Foreskin melanocyte (primary cell): ENCODE measurements at places on chromosomes 3 and 15.

GRCh38 chr3:101796077-101796680 lies 17.2 kb downstream of the NXPE3 start:
- DNase-seq, result no peak

DNA sequence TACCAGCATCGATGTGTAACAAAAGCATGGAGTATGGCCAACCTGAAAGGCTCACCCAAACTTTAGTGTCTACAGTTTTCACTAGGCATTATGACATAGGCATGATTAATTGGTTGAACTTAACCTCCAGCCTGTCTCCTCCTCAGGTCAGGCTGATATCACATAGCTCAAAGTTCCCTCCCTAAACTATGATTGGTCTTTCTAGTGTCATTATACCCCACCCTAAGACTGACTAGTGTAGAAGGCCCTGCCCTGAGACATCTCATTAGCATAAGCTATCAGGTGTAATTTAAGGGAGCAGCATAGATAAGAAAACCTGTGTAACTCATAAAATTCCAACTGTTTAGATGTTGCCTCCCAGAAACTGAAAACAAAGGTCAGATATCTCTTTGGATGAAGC lies 195.2 kb downstream of the ALCAM start:
- DNase-seq, result no peak

GRCh38 chr3:188000361-188000861 lies 153.5 kb upstream of the LPP start:
- DNase-seq, result no peak

DNA sequence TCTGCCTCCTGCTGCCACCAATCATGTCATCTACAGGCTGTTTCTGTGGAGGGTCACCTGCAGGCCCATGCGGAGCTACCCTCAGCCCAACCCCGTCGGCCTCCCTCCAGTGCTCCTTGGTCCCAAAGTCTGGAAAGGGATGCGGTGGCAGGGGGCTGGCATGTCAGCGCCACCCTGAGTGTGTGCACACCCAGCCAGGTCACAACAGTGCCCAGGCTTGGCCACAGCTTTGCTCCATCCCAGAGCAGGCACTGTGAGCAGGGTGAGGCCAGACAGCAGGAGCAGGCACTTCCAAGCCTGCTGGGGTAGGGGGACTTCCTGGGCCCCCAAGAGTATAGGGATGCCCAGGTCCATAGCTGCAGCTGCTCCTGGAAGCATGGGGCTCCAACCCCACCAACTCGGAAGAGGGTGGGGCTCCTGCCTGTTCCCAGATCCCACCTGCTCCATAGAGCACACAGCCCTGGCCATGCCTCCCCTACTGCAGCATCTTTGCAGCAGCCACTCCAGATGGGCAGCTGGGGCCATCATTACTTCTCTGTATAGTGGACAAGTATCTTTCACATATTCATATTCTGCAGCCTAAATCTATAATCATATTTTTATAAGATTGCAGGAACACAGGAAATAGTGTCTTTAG lies 109.3 kb downstream of the CBLB start:
- DNase-seq, result no peak

DNA sequence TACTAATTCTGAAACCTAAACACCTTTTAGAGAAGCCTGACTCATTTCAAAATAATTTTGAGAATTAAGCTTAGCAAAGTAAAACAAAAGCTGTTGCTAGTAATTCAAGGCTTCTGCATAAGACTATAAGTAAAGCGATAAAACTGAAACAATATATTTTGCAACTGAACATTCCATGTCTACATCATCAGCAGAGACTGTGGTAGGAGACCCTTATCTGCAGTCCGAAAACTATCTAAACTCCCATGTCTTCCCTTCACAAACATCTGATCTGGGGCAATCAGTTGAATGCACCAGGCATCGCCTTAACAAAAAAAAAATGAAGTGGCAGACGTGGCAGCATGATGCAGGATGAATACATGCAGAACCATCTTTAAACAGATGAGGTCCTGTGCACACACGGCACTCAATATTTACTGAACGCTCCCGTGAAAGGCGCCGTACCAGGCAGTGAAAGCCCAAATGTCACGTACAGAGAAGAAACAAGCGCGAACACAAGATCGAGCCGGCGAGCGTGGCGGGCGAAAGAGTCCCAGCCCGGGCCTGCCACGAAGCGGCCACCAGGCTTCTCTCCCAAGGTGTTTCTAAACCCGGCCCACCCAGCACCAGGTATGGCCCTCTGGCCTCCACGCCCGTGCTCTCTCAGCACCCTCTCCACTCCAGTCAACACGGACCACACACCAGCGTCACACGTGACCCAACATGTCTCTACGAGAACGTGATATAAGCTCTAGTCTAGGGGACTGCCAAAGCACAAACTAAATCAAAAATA lies 63.0 kb downstream of the CHSY1 start:
- DNase-seq, result no peak

DNA sequence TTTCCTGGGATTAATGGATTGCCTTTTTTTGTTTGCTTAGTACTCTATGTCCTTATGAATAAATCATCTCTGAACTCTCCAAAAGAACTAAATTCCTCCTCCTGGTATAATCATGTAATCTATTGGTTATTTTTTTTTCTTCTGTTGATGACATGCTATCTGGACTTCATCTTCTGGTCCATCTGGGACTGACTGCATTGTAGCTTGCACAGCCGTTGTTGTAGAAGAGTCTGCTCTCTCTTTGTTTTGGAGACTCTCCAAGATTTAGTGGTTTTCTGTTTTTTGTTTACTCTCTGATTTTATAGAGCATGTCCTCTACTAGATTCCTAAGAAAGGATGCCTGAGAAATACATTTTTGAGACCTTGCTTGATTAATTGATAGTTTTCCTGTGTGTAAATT lies 19.1 kb downstream of the IREB2 start:
- DNase-seq, result peak; percentile 26

DNA sequence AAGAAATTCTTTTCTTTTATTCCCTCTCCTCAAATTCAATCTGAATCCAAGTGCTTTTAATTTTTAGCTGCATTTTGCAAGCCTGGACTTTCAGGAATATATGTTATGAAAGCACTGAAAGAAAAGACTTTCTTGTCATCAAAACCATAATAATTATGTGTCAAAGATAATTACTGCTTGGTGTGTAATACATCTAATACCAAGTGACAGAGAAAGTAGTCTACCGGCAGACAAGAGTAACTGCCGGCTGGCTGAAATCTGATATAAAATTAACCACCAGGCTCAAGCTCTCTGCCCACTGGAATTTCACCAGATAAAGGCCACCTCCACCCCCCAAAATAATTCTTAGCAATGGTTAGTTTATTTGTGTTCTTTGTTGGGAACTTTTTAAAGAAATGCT lies 220.9 kb upstream of the CDIN1 start:
- DNase-seq, result no peak

- DNase-seq, result peak; percentile 13
Measured at GRCh38 chr15:75532413-75533250, 46.5 kb downstream of the PTPN9 start.

DNA sequence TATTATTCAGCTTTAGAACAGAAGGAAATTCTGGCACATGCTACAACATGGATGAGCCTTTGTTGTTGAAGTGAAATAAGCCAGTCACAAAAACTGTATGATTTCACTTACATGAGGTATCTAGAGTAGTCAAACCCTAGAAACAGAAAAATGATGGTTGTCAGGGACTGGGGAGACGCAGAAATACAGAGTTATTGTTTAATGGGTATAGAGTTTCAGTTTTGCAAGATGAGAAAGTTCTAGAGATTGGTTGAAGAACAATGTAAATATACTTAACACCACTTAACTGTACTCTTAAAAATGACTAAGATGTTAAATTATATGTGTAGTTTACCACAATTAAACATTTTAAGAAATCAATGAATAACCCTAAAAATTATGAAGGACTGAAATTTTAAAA lies 15.8 kb downstream of the SPTSSB start:
- DNase-seq, result no peak

DNA sequence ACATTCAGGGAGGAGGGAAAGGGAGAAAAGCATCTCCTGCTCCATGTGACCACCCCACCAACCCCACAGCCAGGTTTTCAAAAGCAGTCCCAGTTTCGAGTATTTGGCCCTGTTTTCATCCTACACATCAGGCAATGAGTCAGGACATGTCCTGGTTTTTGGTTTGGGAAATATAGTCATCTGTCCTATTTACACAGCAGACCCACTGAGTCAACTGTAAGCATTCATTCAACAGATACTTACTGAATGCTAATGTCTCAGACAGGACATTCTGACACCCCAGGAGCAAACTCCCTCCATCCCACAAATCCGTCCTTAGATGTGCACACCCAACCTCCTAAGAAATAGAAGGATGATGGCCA lies 32.9 kb downstream of the IGDCC3 start:
- DNase-seq, result no peak

DNA sequence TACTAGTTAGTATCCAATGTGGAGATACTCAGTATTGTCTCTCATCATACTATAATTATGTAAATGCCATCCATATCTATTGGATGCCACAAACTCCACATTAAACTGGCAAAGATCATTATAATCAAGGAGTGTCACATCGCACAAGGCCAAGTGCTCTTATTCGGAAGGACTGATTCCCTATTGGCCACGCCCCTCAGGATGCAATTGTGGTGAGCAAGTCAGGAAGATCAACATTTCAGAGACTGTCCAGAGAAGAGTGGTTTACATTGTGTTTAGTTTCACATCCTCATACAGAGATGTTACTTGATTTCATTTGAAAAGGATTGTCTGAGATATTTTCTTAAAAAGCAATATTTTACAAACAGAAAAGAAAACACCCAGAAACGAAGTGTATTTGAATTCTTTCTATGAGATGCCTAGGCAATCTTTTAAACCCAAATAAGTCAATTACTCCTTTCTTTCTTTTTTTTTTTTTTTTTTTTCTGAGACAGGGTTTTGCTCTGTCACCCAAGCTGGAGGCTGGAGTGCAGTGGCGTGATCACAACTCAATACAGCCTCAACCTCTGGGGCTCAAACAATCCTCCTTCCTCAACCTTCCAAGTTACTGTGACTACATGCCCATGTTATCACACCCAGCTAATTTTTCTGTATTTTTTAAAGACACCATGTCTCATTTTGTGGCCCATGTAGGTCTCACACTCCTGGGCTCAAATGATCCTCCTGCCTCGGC lies 369.1 kb downstream of the RBMS3 start:
- DNase-seq, result peak; percentile 56

DNA sequence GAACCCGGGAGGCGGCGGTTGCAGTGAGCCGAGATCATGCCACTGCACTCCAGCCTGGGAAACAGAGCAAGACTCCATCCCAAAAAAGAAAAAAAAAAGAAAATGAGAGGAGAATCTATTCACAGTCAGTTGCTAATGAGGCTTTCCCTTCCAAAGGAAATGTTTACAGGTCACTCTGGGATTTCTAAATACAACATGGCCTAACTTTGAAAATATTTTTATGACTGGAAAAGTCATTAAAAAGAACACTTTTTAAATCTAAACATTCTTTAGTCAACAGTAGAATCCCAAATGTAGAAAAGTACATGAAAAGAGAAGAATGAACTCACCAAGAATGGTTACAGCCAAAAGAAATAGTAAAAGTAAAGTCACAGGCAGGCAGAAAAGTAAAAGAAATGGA lies 78.6 kb downstream of the PLD1 start:
- no peak for DNase-seq

DNA sequence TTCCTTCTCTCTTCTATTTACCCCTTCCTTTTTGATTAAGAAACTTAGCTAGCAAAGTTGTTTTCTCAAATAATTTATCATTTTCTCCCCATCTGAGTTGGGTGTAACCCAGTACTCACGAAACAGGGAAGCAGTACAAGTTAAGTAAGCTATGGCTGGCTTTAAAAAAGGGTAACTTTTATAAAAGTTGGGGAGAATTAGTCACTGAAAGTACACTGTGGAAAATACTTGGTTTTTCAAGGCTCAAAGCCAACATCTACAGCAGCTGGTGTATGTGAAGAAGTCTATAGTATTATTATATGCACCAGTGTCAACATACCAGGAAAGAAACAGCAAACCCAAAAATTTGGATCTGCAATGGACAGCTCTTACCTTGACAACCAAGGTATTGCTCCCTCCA lies 25.5 kb downstream of the CLK3 start:
- DNase-seq, result no peak

DNA sequence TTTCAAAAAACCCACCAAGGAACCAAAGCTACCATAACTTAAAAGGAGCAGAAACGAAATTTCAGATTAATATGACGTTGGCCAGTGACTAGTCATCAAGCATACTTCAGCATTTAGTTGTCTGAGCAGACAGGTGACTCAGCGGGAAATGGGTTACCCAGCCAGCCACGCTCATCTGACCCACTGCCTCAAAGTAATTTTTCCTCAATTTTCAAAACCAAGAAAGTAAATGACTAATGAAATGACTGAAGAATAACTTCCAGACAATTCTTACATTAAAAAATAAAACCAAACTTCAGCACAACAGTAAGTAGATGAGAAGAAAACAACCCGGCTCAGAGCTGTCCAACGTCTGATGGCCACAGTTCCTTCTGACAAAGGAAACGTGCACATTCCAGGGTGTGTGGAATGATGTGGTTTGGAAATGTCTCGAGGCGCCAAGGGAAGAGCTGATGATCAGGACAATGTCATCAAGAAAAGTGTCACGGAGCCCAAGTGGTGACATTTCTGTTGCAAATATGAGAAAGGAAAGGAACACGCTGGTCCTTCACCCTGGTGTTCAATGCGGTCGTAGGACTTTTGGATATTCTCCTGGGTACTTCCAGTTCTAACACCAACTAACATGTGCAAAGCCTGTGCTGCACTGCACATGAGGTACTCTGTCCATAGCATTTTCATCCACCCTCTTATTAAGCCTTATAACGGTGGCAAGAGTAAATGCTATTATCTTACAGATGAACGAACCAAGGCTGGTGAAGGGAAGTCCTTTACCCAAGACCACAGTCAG lies 79.1 kb downstream of the FOXP1 start:
- no peak for DNase-seq
